SHP77 treated with DMSO at 0.1 percent for 48 hours (cell line): ENCODE measurements at places on chromosomes 6 and 20.
A peak's percentile ranks its signal among the peaks of the same experiment; 100 is the strongest.

- no peak for DNase-seq
Measured at GRCh38 chr20:49867453-49868215, 47.7 kb downstream of the SPATA2 start.

DNA sequence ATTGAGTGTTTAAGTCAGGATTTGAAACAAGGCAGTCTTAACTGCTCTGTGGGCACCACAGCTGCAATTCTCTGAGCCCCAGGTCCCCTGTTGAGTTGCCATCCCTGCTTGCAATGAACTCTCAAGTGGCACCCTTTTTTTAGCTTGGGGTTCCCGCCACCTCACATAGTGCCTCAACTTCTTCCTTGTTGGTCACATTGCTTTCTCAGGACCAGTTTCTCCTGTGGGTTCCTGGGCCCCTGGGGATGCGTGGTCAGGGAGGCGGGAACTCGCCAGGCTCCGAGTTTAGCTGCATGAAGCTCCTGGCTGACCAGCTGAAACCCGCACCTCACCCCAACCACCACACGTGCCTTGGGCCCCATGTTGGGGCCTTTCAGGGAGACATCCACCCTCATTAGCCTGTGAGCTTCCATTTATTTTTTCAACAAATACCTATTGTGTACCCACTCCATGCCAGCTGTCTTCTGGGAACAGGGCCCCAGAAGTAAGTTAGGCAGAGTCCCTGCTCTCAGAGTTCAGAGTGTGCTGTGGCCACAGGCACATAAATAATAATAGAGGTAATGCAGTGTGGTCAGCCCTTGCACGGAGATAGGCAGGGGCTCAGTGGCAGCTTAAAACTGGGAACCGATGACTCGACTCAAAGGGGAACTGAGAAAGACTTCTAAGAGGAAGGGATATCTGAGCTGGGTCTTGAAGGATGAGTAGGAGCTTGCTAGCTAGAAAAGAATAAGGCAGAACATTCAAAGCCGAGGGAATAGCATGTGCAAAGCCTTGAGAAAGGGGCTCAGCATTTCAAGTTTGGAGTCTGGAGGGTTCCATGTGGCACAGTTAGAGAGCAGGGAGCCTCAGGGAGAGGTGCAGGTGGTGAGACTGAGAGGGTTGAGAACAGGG lies 33.9 kb upstream of the FAM83D start:
- no peak for DNase-seq

- DNase-seq = no peak
Measured at GRCh38 chr6:28078836-28079235, 1.5 kb upstream of the ZNF165 start.

- DNase-seq = no peak
Measured at GRCh38 chr20:54293526-54293925, 85.6 kb downstream of the PFDN4 start.

DNA sequence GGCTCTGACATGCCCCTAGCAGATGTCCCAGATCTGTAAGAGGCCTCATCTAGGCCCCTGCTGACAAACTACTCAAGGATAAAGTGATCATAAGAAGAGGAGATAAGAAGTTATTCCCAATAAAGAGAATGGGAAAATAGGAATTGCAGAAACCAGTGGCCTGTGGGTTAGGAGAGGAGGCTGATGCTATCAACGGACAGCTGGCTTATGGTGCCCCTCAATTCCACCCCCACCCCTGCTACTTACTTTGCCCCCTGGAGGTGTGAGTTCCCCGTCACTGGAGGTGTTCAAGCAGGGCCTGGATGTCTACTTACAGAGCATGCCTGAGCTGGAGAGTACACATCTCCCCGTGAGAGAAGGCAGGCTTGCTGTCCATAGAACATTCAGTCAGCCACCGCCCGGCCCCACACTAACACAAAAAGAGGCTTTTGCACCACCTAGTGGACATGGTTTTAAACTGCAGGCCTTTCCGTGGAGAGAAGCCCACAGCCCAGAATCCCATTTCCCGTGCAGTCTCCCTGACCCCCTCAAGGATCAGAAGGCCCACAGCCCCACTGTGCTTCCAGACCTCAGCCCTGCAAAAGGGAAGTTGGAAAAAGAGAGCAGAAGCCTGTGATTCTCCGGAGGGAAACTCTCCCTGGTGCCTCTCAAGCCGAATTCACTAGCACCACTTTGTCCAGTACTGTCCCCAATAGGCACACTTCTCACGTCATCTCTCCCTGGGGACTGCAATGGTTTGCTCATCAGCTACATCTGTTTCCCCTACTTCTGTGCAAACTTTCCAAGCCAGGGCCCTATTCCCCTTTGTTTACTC lies 23.8 kb upstream of the BNIP5 start:
- peak; percentile 33 for DNase-seq

- no peak for DNase-seq
Measured at GRCh38 chr6:34829137-34829536, 37.3 kb downstream of the BLTP3A start.

DNA sequence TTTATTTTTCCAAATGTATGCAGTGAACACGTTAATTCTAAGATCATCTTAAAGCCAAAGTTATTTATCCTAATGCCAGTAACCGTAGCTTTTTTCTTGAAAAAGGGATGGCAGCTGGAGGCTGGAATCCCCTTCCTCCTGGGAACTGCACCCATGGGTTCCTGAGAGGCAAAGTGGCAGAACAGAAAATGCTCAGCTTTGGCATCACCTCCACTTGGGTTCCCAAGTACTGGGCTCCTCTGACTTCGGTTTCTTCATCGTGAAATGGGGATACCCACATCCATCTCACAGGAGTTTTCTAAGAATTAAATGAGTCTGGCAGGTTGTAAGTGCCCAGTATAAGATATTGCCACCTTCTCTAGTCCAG lies 6.2 kb upstream of the DDX43 start:
- DNase-seq = no peak

DNA sequence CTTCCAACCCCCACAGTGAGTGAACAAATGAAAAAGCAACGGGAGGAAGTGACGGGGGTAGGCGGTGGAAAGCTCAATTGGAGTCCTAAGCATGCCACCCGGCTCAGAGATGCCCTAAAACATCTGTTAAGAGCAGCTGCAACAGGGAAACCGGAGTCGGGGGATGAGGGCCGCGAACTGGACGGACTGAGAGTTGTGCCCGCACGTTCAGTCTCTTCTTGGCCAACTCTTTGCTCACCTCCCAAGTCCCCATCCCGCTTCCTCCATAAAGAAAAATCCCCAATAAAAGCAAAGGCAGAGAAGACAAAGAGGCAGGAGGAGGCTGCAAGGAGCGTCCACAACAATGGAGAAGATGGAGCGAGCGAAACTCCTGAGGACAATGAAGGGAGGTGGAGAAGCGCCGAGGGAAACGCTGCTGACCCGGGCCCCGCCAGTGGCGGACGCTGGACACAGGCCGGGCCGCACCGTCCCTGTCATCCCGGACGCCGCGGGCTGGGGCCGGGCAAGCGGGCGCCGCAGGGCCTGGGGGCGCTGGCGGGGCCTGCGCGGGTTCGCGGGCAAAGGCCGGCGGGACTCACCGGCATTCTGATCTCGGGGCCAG lies 600 bp downstream of the SEC63 start:
- peak; percentile 24 for DNase-seq

DNA sequence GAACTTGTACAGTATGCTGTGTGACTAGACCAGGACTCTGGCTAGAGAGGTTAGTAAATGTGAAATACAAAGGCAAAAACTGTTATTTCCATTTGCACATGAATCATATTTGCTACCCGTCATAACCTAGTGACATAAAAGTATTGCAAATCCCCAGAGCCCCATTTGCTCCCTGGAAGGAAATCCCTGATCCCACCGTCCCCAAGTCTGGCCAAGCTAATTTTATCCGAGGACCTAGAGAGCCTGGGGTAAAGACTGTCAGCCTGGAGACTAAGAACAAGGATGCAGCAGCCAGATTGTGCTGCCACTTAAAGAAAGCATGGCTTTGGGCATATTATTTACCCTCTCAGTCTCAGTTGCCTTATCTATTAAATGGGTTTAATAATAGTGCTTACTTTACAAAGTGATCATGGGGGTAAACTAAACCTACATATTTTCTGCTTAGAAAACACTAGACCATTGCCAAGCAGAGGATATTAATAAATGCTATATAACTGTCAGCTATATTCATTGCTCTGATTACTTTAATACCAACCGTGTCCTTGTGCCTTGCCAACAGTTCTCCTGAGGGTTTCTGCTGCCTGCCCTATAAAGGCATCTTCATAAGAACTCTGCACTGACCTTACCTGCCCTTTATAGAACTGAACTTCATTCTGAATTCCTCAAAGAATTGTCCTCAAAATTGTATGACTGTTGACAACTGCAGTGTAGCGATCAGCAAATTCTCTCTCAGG lies 16.9 kb upstream of the TNFAIP3 start:
- no peak for DNase-seq

- no peak for DNase-seq
Measured at GRCh38 chr6:42300701-42301100, 83.0 kb upstream of the MRPS10 start.

DNA sequence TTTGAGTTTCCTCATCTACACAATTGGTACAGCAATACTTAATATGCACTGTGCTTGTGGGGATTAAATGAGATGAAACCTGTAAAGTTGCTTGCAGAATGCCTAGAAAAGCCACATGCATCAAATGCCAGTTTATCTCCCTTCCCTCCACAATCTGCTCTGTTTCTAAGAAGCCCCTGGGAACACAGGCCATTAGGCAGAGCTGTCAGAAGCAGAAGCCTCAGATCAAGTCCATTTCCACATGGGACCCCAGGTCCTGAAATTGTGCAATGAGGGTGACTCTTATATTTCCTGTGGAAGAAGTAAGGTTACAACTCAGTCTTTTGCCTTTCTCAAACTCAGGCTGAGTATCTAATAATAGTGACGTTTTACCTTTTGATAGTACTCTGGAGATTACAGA lies 737.4 kb downstream of the KIF16B start:
- no peak for DNase-seq

- DNase-seq = no peak
Measured at GRCh38 chr6:92847988-92848387, 571.4 kb downstream of the EPHA7 start.

DNA sequence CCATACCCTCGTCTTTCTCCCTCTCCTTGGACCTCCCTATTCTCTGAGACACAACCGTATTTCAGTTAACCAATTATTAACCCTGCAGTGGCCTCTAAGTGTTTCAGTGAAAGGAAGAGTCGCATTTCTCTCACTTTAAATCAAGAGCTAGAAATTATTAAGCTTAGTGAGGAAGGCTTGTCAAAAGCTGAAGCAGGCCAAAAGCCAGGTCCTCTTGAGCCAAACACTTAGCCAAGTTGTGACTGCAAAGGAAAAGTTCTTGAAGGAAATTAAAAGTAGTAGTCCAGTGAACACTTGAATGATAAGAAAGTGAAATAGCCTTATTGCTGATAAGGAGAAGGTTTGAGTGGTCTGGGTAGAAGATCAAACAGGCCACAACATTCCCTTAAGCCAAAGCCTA lies 58.3 kb downstream of the SNX9 start:
- no peak for DNase-seq
